Activated CD8-positive, alpha-beta T cell treated with anti-CD3 and anti-CD28 coated beads for 36 hours (primary cell): ENCODE measurements at places on chromosomes 13 and 19.

GRCh38 chr19:41373993-41374392, 2.3 kb upstream of the TMEM91 start:
- no peak for DNase-seq

DNA sequence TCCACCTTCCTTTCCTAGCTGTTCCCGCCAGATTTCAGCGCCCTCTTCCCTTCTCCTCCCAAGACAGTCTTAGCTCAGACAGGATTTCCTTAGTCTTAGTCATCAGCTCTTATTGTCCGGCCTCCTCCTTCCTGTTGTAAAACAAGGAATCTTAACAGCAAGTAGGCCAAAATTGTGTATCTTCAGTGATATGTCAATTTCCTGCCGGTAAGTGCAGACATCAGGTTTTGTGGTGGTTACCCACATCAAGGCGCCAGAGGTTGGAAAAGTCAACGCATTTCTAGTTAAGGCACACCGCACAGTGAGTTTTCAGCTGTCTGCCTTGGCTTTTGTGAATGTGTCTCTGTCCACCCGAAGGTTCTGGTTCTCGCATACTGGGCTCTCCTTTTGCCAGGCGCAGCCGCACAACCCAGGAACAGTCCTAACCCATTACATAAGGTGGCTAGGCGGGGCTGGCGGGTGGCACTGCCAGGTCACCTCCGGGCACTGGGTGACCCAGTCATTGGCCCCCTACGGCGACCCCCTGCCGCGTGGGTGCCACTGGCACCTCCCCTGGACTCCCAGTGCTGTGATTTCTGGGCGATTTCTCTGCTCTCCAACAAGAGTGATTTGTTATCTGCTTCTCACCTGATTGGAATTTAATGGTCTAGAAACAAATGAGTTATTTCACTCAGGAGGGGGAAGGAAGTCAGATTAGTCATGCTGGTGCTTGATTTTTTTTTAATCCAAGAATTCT, 12.9 kb downstream of the COL4A2 start:
- peak; percentile 48 for DNase-seq

DNA sequence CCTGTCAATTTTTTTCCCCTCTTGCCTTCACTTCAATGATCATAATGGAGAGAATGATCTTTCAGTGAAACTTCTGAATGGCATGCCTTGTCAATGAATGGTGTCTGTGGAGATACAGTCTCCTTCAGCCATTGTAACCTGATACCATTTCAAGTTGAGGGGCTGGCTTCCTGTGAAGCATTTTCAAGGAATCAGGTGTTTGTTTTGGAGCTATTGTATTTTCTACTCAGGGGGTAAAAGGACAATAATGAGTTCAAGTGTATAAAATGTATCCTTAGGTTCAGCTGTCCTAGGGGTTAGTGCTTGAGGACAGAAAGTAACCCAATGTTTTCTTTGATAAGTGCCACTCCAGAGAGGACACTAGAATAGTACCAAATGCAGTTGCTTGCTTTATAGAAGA, 23.8 kb upstream of the CBY2 start:
- DNase-seq = no peak

- peak; percentile 61 for DNase-seq
Measured at GRCh38 chr19:1725100-1726064, 27.9 kb upstream of the ONECUT3 start.

GRCh38 chr13:32474999-32475792, 47.3 kb upstream of the N4BP2L1 start:
- DNase-seq = no peak

- DNase-seq = peak; percentile 57
Measured at GRCh38 chr19:15702534-15702930, 25.3 kb upstream of the OR10H2 start.

- no peak for DNase-seq
Measured at GRCh38 chr19:44856421-44857083, 10.5 kb downstream of the NECTIN2 start.

GRCh38 chr19:41233748-41234240, 14.8 kb downstream of the AXL start:
- no peak for DNase-seq

GRCh38 chr19:47805313-47805712, 962 bp upstream of the TPRX1 start:
- DNase-seq = no peak

GRCh38 chr13:99516153-99516929, 15.1 kb downstream of the TM9SF2 start:
- no peak for DNase-seq

DNA sequence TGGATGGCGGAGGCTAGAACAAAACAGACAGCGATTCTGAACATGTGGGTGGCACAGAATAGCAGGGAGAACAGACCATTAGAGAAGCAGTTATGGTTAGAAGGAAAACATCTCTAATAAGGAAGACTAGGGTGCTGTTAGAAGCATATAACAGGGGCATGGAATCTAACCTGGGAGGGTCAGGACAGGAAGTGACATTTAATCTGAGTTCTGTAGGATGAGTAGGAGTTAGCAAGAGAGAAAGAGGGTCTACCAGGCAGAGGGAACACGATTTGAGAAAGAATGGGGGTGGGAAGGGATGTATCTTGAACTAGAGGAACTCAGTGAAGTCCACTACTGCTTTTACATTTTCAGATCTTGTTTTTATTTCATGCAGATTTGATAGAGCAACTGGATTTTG, 48.6 kb downstream of the B3GLCT start:
- DNase-seq = no peak

- DNase-seq = no peak
Measured at GRCh38 chr13:109816808-109817203, 30.4 kb upstream of the IRS2 start.

DNA sequence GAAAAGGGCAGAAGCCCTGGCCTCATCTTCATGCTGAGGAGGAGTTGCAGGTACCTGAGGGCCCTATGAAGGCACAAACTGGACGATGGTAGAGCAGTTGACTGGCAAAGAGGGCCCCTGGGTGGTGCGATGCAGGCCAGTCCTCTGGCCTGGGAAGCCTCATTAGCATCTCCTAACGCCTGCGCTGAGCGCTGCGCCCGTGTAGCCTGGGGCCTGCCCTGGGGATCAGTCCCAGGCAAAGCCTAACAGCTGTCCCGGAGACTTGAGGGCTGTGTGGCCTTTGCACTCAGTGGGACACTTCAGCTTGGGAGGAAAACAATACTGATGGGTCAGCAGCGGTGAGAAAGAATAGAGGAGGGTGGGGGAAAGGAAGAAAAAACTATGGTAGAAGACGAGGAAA, 187.7 kb downstream of the RAP2A start:
- DNase-seq = no peak

DNA sequence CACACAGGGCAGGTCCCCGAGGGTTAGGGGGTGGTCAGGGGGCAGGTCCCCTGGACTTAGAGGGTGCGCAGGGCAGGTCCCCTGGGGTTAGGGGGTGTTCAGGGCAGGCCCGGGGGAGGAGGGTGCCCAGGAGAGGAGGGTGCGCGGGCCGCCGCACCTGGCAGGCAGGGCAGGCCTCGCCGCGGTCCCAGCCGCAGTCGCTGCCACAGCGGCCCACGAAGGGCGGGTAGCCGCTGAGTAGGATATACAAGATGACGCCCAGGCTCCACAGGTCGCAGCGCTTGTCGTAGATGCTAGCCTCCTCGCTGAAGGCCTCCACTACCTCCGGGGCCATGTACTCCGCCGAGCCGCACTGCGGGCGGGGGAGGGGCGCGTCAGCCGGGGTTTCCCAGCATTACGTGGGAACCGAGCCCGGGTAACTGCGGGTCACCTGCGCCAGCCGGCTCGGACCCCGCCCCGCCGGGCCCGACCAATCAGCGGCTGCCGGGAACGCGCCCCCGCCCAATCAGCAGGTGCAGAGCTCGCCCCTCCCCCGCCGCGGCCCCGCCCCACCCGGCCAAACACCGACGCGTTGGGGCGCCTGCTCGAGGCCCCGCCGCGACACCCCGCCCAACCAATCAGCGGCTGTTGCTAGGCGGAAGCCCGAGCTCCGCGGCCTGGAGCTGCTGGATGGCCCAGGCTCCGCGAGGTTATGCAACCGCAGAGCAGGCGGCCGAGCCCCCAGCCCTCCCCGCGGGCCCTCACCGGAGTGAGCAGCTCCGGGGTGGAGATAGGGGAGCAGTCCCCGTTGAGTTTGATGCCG, 9.2 kb downstream of the MKNK2 start:
- DNase-seq = peak; percentile 99

- no peak for DNase-seq
Measured at GRCh38 chr13:27965740-27966640, 3.1 kb downstream of the CDX2 start.

DNA sequence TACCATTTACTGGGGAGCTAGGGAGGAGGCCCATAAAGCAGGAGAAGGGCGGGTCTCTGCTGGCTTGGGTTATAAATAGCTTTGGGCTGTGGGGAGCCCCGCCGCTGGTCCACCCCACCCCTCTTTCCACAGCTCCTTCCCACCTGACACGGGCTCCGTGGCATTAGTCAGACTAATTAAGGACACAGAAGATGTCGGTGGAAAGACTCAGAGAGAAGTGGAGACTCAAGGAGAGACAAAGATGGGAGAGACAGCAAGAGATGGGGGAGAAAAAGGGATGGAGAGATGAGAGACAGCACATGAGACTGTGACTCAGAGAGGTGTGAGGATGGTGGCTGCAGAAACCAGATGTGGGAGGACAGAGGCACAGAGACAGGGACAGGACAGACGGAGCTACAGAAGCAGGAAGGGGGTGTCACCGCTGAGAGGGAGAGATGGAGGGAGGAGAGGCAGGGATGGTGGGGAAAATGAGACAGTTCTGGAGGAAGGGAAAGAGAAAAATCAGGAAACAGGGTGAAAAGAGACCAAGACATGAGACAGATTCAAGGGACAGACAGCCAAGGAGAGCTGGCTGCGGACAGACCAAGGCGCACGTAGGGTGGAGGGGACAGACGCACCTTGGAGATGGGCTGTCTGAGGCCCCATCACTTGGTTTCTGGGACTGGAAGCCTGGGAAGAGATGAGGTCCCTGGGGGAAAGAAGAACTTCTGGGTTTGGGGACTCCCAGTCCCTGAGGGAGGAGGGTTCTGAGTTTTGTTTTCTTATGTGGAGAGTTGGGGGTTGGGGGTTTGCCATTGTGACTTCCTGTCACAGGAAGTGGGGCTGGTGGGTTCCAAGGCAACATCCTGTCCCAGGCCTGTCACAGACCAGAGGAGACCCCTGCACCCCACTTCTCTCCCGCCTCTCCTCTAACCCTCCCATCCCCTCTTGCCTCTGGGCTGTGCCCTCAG, 4.1 kb downstream of the ARHGEF1 start:
- DNase-seq = peak; percentile 88

DNA sequence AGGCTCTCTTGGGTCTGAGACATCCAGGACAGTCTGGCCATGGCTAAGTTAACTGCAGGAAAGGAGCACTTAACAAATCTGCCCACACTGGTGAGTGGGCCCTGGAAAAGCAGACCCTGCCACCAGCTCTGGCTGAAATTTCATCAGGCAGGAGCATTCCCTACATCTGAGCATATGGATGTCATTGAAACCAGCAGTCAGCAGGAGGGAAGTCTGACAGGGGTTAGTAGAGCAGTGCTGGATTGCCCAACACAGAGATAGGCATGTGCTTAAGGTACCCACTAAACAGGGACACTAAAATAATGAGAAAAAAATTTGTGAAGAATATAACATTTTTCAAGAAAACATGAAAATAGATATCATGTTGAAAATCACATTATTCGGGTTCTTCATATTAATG, 13.6 kb upstream of the ACOD1 start:
- no peak for DNase-seq

GRCh38 chr19:15508035-15508710, at the start of gene CYP4F22:
Gene CYP4F22 (plus strand): TSS chr19:15508525. CDS start chr19:15525337, 16,812 bp downstream.
- DNase-seq = peak; percentile 22

DNA sequence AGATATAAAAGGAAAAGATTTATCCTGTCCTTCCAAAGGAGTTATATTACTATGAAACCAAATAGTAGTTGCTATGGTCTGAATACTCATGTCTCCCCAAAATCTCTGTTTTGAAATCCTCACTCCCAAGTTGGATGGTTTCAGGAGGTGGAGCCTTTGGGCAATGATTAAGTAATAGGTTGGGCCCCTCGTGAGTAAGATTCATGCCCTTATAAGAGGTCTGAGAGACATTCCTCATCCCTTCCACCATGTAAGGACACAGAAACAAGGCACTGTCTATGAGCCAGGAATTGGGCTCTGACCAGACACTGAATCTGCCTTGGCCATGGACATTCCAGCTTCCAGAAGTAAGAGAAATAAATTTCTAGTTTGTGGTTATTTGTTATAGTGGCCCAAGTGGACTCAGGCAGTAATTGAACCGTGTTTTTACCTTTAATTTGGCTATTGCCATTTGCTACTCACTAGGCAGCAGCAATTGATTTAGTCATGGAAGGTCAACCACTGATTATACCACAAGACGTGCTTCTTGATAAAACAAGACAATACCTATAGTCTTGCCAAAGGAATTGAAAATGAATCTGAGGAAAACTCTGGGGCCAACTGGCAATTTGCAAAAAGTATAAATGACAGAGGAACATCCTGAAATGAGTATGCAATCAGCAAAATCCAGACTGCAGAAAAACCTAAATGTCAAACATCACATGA, 717.4 kb upstream of the SPRY2 start:
- DNase-seq = no peak

- DNase-seq = no peak
Measured at GRCh38 chr19:44705502-44706010, 6.6 kb downstream of the CEACAM16 start.

DNA sequence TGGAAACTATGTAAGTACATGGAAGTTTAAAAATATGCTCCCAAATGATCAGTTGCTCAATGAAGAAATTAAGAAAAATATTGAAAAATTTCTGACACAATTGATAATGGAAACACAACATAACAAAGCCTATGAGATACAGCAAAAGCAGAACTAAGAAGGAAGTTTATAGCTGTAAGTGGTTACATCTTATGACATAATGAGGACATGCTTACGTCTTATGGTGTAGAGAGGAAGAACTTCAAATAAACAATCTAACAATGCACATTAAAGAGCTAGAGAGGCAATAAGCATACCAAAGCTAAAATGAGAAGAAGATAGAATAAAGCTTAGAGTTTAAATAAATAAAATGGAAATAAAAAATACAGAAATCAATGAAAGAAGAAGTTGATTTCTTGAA, 50.0 kb upstream of the CEACAM21 start:
- DNase-seq = no peak

DNA sequence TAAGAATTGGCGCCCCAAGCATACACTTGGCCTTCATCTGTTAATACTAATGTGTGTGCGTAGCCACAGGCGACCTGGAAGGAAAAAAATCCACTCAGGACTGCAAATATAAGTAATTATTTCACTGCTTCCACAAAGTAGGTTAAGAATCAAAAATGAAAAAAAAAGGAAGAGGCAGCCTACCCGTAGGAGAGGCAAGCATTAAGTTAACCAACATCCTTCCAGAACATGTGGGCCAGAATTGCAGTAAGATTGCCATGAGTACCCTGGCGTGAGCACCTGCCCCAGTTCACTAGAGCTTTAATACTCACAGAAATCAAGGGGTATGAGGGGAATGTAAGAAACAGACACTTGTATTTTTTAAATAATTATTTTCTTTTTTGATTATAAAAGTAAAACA, 22.2 kb downstream of the RCBTB2 start:
- no peak for DNase-seq

DNA sequence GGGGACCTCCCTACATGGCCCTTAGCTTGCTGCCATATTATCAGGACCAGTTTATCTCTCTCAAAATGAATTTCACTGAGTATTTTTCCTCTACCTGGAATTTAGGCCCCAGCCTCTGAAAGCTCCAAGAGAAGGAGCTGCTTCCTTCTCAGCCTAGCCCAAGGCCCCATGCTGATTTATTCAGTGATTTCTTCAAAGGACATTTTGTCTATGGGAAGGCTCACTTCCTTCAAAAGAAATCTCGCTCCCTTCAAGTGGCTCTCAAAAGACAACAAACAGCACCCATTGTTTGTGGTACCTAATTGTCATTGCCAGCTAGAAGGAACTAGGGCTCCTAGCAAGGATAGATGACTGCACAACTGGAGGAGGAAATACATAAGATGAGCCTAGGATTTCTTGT, 172.4 kb downstream of the SLC7A1 start:
- no peak for DNase-seq
